ENCODE measurements at places on chromosomes 5 and 9. TPM values are rescaled to one million over a fixed set of nuclear protein-coding genes. Genes with fewer than 3 reads are reported as not detected.

HBEGF gene
- 17.1 TPM for total RNA-seq

DNA sequence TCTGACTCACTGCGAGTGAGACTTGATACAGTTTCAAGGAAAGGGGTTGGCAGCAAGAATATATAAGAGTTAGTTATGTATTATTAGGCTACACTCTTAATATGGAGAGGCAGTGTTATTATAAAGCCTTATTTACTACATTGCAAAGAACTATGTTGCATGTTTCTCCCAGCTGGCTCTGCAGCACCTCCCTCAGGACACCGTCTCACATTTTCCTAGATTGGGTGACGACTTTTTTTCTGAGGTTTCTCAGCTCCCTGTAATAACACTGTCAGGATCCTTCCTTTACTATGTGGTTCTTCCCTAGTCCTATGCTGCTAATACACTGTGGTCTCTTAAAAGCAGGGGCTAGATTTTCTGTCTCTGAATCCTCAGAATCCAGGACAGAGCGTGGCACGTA lies 153.7 kb downstream of the INSYN2B start:
- no peak for DNase-seq

DNA sequence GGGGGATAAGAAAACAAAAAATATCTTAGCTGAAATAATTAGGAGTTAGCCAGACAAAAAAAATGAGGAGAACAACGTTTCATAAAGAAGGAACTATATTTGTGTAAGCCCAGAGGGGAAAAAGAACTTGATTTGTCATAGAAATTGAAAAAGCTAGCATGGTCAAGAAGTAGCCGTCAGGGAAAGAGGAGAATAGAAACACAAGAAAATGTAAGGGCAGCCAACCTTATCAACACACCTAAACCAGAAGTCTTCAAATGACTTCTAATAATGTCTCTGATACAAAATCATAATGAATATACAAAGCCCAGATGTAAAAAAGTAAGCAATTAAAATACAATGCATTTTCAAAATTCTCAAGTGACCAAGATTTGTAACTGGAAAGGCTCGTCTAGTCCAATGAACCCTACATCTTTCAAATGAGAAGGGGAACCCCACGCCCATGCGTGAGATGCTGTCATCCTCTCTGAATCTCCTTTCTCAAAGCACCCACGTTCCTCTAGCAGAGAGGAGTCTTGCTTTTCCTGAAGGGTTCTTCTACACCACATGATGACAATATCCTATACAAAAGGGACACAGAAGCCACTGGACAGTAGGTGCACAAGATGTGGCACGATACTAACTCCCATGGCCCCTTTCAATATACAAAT lies 103.7 kb downstream of the ARL15 start:
- no peak for DNase-seq

DNA sequence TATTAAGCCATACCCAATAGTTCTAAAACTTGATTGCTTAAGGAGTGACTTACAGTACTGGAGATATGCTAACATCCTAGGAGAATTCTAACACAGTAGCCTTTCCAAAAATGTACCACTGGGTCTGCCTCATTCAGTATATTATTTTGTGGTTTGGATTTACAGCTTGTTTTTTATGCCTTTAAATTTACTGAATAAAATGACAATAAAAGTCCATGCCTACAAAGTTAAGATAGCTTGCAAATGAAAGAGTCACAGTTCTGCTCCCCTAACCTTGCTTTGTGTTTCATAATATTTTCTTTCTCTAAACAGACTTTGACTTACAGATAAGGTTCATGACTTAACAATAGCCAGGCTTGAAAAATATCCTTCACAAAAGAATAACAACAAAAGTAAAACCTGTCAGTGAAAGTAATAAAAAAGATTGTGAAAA lies 951.1 kb upstream of the NUDT12 start:
- no peak for DNase-seq

- no peak for DNase-seq
Measured at GRCh38 chr9:125745018-125745417, 2.2 kb upstream of the PBX3 start.

DNA sequence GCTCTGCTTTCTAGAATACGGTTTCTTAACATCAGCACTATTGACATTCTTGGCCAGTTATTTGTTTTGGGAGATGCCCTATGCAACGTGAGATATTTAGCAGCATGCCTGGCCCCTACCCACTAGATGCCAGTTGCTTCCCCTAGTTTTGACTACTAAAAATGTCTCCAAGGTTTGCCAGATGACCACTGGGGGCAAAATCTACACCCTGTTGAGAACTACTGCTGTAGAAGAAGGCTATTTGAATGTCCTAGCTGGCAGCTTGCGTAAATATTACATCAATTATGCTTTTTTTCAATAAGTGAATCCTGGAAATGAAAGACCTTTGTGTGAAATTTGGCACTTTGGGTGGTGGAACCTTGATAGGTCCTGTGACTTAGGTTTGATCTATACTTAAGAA lies 5.0 kb downstream of the NCBP1 start:
- no peak for DNase-seq

LTC4S gene
- 0.62 TPM for total RNA-seq

TMEM171 gene
- total RNA-seq = not detected

DNA sequence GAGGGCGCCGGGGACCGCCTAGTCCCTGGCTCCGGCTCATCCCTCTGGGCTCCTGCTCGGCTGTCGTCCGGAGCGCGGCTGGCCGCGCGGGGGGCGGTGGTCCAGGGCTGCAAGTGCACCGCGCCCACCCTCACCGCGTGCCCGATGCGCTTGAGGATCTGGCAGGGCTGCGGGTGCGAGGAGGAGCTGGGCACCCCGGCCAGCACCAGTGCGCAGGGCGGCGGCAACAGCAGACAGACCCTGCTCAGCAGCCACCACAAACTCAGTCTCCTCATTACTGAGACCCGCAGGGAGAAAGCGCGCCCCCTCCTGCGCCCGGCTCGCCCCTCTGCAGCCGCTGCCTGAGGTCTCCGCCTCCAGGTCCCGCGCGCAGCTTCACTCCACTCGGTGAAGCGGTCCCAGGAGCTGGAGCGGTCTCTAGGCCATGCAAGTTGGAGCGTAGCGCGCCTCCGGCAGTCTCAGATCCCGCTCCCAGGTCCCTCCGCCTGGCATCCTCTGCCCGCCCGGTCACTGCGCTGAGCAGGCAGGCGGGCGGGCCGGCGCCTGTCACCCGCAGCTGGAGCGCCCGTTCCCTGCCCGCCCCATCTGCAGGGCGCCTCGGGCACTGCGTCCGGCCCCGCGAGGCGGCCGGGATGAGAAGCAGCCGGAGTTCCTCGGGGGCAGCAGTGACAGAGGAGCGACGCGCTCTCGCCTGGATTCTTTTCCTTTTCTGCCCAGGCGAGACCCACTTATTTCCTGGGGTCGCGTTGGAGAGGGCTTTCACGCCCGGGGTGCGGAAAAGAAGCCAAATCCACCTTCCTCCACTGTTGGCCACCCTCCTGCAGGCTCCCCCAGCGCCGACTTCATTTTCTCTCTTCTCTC lies 512 bp downstream of the GRIN3A start:
- no peak for DNase-seq
